ENCODE measurements at places on chromosomes 6 and 20. TPM values are rescaled to one million over a fixed set of nuclear protein-coding genes. Genes with fewer than 3 reads are reported as not detected.

Gene STMND1
- not detected for total RNA-seq

Gene CD93
- 0.82 TPM for total RNA-seq

Gene ADGRB3
- total RNA-seq = not detected

Gene RAD21L1
- total RNA-seq = 0.32 TPM

Gene IFNGR1
- total RNA-seq = 20.8 TPM

Gene FOXC1
- total RNA-seq = 0.04 TPM

DNA sequence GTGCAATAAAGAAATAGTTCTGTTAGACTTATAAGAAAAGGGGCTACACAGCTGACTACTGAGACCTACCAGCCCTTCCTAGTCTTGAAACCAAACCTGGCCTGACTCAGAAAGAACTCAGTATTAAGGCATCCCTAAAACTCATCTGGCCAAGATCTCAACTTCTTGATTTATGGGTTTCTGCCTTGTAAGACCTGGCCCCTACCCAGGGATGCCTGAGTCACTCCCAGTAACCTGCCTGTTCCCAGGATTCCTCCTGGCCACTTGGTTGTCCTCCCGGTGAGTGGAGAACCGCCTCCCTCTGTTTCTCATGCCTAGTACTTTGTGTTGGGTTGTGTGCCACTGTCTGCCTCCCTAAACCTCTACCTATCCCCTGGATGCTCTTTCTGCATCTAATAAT is 189.4 kb upstream of the PREP start:
- no peak for DNase-seq
- no peaks in the 10 kb centered on the region for H3K27me3 ChIP-seq
- no peak overlapping the region for H3K27ac ChIP-seq
- no peak overlapping the region for H3K4me3 ChIP-seq
- peaks cover 31% of the 10 kb centered on the region for H3K4me1 ChIP-seq
- no peaks in the 10 kb centered on the region for H3K36me3 ChIP-seq

Measured in activated CD4-positive, alpha-beta T cell treated with anti-CD3 and anti-CD28 coated beads for 36 hours (primary cell).